Stimulated activated CD4-positive, alpha-beta T cell treated with anti-CD3 and anti-CD28 coated beads, Interleukin-15, amount 100 ng/mL, for 48 hours (primary cell): ENCODE measurements at places on chromosomes 6 and 20.

DNA sequence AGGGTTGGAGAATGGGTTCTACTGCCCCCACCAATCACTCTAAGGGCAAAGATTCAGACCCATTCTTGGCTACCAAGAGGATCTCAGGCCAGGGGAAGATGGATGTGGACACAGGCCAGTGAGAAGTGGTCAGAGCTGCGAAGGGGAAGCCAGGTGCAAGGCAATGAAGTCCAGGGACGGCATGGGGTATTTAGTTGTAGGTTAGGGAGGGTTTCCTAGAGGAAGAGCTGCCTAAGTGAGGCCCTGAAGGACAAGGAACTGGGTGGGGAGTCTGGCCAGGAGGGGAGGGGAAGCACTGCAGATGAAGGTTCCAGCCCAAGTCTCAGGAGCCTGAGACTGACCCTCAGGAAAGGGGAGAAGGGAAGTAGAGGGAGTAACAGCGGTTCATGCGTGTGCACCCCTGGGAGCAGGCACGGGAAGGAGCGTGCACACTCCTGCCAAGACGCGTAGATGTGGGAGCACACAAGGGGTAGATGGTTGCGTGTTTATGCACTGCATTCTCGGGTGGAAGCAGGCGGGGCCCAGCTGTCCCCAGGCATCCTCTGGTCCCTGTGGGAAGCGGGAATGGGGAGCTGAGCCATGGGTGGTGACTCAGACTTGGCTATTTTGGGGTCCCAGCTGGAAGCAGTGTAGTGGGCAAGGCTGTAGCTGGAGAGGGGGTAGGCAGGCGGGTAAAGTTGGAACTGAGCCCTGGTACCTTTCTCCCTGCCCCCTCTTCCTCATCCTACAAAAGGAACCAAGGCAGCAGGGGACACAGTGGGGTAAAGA lies 3.3 kb downstream of the ACTL10 start:
- no peak for DNase-seq

DNA sequence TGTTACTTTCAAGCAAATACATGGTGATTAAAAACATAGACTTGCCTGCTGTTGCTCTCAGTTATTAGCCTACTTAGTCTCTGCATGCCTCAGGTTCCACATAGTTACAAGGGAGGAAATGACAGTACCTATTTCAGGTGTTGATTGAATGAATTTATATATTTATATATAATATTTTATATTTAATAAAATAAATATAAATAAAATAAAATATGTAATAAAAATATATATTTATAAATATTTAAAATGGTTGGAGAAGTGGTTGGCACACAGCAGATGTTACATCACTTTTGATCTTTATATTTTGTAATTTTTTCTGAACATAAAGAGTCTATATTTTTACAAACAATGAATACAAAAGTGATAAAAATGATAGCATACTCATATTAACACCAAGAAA lies 716.0 kb upstream of the EYS start:
- no peak for DNase-seq

DNA sequence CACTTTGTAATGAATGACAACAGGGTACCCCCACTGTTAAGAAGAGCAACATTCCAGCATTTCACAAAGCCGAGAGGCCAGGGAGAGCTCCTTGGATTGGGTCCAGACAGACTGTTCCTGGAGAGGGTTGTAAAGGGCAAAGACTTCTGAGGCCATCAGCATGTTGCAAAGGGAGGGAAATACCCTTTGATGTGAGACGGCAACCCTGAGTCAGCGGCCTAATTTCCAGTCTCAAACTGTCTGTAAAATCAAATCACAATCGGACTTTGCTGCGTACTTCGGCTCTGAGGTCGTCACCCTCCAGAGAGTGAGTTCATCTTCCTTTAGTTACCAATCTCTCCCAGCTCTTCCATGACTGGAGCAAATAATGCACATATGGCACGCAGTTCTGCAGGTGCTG lies 101.0 kb upstream of the DTNBP1 start:
- no peak for DNase-seq

- no peak for DNase-seq
Measured at GRCh38 chr20:45576995-45577394, 2.1 kb downstream of the WFDC8 start.

GRCh38 chr20:46959081-46959692 lies 64.5 kb downstream of the EYA2 start:
- no peak for DNase-seq
